LHCN-M2 (cell line): ENCODE measurements at places on chromosomes 3 and 15. TPM values are rescaled to one million over a fixed set of nuclear protein-coding genes. Genes with fewer than 3 reads are reported as not detected.

CTXN2 gene
- not detected in 2 replicates for total RNA-seq

CLEC3B gene
- 0.38 and 0.40 TPM in 2 replicates for total RNA-seq

GRCh38 chr3:14280326-14280725, 101.7 kb downstream of the LSM3 start:
- no peak for DNase-seq

GRCh38 chr3:29936766-29937165, 655.9 kb downstream of the RBMS3 start:
- no peak for DNase-seq

GRCh38 chr15:38888701-38889221, 324.1 kb upstream of the RASGRP1 start:
- no peak for DNase-seq
